ENCODE measurements at places on chromosomes 7 and 10. TPM values are rescaled to one million over a fixed set of nuclear protein-coding genes. Genes with fewer than 3 reads are reported as not detected.

DNA sequence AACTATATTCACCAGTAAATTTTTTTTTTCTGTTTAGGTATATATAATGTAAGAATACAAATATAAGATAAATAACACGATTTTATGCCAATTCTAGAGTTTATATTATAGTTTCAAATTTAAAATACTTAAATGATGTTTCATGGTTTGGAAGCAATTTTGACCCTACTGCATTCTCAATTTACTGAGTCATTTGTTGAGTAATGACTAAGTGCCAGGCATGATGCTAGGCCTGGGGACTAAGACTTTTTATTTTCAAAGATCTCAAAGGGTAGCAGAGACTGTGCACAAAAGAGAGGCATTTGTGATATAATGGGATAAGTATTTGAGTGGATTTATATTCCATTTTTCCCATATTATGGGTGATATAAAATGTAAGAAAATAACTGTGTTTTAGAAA, 78.9 kb upstream of the SMIM30 start:
- DNase-seq: no peak

The ASZ1 gene
- total RNA-seq: not detected

DNA sequence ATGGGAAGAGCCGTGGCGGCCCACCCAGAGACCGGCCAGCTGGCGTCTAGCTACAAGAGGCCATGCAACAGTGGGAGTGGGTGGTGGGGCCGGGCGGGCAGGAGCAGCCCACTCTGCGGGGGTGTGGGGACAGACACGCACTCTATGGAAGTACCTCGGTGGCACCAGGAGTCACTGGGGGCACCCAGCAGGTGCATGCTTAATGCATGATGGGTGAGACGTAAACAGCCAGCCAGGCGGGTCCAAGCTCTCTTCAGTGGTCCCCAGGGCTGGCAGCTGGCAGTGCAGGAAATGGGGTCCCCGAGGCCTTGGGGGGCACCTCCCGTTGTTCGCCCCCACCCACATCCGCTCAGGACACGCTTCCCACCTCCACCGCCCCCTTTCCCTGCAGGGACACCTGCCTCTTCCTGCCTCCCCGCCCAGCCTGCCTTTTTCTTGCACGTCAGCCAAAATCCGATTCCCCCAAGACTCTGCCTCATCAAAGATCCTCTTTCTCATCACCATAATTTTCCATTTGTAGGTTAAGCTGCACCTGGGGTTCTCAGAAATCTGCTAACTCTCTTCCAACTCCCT, 22.6 kb upstream of the PSMG3 start:
- no peak for DNase-seq

DNA sequence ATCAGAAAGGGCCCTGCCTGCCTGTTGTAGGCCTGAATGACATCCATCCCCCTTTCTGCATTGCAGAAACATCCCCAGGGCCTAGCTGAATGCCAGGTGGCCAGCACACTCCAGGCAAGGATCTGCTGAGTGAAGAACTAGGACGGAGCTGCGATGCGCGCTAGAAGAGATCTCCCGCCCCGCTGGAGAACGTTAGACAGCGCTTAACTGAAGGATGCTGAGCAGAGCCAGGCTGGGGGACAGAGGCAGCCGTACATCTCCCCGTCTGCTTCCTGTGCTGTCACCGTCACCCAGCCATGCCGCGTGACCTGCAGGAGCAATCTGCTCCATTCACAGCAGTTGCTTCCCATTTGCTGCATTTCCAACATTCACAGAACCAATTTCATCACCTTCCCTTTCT, 73.3 kb downstream of the FAM53B start:
- DNase-seq: no peak

The COMMD3 gene
- total RNA-seq: 58.6 TPM

GRCh38 chr10:59000162-59000825, 176.1 kb upstream of the PHYHIPL start:
- DNase-seq: no peak

The FKBP6 gene
- total RNA-seq: not detected

DNA sequence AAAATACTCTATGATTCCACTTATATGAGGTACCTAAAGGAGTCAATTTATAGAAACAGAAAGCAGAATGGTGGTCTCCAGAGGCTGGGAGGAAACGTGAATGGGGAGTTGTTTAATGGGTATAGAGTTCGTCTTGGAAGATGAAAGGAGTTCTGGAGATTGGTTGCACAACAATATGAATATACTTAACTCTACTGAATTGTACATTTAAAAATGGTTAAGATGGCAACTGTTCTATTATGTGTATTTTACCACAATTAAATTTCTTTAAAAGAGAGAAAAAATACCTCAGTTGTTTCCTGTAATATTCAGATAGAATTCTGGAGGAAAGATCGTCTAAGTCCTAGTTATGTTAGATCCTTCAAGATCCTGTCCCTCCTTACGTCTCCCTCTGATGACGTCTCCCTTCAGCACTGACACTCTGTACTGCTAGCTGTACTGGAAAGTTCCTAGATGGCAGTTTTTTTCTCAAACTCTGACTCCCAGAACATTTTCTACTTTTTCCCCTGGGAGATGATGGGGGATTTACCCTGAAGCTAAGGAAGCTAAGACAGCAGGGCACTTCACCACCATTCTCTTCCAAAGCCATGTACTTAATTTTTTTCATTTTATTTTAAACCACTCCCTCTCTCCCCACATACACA, 53.2 kb upstream of the CAV2 start:
- no peak for DNase-seq

All from occipital lobe (tissue), 3 donors.